ENCODE measurements at places on chromosomes 1 and 21.
A peak's percentile ranks its signal among the peaks of the same experiment; 100 is the strongest.

DNA sequence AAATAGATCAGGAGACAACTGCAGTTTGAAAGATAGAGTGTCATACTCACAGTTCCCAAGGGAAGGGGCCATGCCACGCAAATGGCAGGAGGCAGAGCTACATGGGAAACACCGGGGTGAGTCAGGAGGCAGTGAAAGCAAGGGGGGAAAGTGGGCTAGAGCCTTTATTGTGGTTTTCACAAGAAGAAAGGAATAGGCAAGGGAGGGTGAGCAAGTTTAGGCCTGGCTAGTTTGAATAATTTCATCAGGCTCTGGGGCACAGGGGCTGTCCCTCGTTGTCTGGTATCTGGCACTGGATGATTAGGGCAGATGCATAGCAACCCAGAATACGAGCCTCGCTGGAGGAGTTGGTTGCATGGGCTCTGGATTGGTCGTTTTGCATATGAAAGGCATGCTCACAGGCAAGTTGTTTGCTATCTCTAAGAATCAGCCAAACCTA, 17.0 kb upstream of the ITLN2 start:
- DNase-seq, result peak; percentile 30

- DNase-seq, result peak; percentile 70
These were observed 51.1 kb upstream of the CFHR3 start for GRCh38 chr1:196723325-196724185.

DNA sequence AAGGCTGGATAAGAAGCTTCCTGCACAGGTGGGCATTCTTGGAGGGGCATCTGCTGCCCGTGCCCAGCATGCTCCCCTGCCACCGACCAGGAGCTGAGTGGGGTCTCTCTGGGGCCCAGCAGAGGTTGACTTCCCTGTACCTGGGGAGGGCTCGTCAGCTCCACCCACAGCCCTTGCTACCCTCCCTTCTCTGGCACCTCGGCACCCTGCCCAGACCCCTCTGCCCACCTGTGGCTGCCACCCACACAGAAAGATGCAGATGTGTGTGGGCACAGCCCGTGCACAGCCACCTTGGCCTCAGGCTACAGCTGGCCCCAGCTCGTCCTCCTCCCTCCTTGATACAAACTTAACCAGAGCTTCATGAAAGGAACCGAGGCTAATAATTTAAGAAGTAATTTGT, 241.2 kb upstream of the VAMP3 start:
- no peak for DNase-seq

DNA sequence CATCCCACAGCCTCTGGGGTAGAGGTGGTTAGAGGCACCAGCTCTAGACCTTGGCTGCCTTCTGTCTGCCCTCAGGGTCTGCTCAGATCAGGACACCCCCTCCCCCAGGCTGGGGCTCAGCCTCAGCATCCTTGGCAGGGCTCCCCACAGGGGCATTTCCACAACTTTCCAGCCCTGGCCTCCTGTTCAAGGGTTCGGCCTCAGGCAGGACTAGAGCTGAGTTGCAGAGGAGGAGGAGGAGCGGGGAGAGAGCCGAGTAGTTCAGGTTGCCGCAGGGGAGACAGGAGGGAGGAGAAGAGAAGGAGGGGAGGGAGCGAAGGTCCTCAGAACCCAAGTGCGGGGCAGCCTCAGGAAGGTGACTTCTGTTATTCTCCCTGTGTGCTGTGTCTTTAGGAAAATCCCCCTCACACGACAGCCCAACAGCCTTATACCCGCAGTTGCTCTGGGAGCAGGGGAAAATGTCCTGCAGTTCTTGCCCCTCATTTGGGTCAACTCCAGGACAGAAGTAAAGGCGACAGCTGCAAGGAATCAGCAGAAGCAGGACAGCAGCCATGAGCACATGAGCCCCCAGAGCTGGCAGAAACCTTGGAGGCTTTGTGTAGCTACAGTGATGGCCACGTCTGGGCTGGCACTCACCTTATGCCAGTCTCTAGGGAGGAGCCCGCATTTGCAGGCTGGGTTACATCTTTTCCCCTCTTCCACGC, 46.5 kb upstream of the TENT5B start:
- no peak for DNase-seq

- peak; percentile 50 for DNase-seq
These were observed 19.6 kb upstream of the CBR3 start for GRCh38 chr21:36115138-36115730.
